Ascending aorta (tissue), 2 donors: ENCODE measurements at places on chromosomes 11 and 22. TPM values are rescaled to one million over a fixed set of nuclear protein-coding genes. Genes with fewer than 3 reads are reported as not detected.

DNA sequence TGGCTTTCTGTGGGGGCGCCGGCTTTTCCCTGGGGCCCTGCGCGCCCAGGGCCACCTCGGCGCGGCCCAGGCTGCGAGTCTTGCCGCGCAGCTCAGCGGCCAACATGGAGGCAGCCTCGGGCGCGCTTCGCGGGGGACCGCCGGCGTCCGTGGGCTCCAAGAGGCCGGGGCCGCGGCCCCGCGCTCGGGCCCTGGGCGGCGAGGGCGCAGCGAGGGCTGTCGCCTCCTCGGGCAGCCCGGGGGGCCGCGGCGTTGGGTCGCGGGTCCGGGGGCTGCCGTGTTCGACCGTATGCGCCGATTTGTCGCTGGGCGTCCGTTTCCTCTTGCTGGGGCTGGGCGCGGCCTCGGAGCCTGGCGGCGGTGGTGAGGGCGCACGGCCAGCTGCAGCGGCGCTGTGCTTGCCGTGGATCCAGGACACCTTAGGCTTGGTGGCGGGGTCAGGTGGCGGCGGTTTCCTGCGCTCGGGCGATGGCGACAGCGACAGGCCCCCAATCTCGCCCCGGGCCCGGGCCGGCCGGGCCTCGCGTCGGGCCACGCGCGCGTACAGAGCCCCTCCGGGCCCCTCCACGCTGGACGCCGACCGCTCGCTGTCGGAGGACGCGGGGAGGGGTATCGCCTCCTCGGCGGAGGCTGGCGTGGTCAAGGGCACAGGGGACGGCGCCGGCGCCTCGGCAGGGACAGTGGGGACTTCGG lies 11.9 kb downstream of the SCARF2 start:
- no peak for DNase-seq

DNA sequence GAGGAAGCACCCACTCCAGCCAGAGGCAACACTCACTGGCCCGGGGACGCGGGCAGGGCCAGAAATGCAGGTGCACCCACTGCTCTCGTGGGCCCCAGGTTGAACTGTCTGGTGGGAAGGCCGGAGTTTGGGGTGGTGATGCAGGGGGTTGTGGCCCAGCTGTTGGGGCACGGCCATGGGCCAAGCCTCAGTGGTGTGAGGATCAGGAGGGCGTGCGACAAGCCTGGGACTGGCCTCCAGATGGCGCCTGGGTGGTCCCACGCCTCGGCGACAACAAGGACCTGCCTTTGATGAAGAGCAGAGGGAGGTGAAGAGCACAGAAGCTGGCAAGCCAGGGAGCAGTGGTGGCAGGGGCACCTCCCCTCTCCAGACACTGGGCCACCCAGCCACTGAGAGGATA lies 240.8 kb downstream of the BRD1 start:
- no peak for DNase-seq

DNA sequence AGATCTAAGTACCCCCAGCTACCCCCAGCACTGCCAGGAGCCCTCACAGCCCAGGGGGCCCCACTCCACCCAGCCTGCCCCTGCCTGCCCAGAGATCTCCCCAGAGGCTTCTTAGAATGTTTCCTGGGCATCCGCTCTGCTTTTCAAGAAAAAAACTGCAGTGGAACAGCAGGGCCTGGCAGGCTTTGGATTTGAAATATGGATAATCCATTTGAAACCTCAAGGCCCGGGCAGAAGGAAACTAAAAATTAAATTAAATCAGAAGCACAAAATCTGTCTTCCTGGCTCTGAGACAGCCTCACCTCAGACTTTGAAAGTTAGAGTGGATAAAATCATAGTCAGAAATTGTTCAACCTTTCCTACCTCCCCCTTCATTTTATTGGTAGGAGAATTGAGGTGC lies 273.6 kb downstream of the OPCML start:
- no peak for DNase-seq

The TAF1D gene
- 81.1 TPM for total RNA-seq

GRCh38 chr11:77386178-77386577 lies 84.7 kb upstream of the GDPD4 start:
- no peak for DNase-seq

The NRGN gene
- total RNA-seq: 5.3 TPM

The TUBA8 gene
- not detected for total RNA-seq

- peak; percentile 76 for DNase-seq
These were observed 789 bp upstream of the KDM2A start for GRCh38 chr11:67118181-67118766.
